ENCODE measurements at places on chromosomes 3 and 15.
A peak's percentile ranks its signal among the peaks of the same experiment; 100 is the strongest.

GRCh38 chr3:155302891-155303290 lies 9.4 kb upstream of the STRIT1 start:
- no peak for DNase-seq

DNA sequence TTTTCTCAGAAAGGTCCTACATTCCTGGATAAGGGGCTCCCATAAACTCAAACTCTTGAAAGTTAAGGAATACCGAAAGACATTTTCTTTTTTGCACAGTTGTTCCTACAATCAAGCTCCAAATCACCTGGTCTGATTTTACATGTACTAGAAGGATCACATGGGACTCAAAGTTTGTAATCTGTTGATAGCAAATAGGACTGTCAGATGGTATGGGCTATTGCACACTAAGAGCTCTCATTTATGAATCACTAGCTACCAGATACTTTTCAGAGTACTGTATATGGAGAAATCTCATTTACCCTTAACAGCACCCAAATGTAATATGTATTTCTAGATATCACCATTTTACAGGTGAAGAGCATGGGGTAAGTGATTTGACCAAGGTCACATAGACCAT lies 49.5 kb upstream of the CMSS1 start:
- DNase-seq = no peak

DNA sequence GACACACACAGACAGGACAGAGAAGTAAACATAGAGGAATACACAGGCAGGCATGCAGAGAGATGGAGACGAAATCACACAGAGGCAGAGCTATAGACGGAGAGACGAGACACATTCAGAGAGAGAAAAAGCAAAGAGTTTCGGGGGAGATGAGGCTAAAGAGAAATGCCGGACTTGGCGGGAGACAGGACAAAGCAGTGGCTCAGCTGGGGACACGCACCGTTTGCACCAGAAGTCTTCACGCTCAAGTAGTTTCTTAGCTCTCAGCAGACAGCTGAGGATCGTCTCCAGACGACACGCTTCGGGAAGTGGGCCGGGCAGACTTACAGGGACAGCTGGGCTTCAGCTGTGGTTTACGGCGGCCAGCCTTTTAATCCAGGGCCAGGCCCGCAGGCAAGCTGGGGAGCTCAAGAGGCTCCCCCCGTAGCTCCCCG lies 56.2 kb upstream of the DLG1 start:
- no peak for DNase-seq

DNA sequence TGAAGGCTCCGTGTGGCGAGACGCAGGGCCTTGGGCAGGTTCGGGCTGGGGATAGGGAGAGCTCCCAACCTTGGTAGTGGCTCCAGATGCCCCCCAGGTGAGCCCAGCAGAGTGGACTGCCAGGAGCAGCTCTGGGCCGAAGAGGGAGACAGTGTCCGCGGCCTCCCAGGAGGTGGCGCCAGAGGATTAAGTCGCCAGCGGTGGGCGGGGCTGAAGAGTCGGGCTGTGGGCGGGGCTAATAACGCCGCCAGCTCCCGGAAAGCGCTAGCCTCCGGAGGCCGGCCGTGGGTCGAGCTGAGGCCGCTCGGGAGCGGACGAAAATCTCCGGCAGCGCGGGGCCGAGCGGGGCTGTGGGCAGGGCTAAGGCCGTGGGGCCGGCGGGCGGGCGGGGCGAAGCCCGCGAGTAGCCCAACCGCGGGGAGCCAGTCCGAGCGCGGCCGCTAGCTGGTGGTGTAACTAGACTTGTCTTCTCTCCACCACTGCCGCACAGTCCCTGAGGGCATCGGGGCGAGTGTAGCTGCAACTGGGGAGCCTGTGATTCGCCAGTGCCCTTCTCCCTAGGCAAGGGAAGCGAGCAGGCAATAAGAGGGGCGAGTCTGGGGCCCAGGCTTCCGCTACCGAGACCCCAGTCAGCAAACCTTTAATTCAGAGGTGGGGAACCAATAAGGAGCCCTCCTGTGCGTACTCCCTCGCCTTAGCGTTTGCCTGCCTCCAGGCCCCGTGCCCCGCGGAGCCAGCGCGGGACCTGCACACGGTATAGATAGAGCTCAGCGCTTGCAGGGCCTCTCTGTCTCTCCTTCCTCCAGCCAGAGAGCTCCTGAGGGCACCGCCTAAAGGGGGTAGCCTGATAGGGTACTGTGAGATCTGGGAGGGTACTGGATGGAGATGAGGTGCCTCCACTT lies 14.4 kb upstream of the BSN start:
- DNase-seq = peak; percentile 86

DNA sequence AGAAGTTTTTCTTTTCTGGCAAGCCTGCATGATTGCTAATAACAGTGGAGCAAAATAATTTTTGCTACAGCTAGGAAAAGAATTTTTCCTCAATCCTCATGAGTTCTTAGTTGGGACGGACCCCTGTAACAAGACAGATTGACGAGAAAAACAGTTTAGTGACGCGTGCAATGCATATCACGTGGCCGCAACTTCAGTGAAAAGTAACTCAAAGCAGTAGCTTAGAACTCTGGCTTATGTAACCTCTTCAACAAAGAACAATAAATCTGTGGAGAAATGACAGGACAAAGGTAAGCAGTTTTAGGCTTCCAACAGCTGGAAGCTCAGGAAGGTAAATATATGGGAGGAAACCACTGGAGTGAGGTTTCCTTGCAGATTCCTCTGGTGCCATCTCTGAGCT lies 19.7 kb downstream of the FAM107A start:
- DNase-seq = no peak

DNA sequence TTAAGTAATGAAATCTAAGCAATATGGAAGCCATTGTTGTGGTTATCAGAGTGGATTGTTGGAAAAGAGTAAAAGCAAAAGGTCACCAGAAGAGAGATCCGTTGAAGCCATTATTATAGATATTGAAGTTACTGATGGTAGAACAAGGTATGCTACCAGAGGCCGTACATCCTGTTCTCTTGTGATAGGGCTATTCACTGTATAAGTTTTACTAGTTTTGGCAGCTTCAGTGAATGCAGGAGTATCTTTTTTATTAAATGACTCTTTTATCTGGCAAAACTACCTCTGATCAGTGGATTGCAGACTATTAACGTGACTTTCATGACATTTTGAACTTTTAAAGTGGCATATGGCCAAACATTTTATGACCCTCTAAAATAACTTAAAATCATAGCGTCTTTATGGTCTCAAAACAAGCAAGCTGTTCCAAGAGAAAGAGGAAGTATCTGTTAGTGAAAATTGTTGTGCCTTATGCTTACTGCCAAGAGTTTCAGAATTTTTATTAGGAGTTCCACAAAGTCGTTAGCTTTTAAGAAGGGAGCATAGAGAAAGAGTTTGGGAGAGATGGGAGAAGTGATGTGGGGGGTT lies 102.9 kb downstream of the LRRC49 start:
- no peak for DNase-seq

- no peak for DNase-seq
Observed at GRCh38 chr15:100940767-100941379, 21.7 kb downstream of the LRRK1 start.

DNA sequence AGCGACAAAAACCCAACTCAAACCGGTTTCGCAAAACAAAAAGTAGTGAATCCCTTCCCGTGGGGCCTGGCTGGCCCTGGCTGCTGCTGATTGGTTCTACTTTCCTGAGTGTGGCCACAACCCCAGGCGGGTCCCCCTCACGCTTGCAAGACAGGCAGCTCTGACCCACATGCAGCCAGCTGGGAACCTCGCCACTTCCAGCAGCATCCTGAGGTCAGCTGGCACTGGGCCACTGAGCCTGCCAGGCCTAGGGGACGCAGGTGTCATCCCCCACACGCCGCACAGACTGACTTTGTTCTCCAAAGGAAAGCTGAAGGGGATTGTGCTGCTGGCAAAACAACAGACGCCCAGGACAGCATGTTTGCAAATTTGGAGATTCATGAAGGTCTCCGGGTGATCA lies 111.1 kb downstream of the TPRA1 start:
- no peak for DNase-seq

- DNase-seq = no peak
Observed at GRCh38 chr3:143750841-143751240, 97.4 kb downstream of the SLC9A9 start.

GRCh38 chr3:7407107-7407506 lies 546.2 kb downstream of the GRM7 start:
- no peak for DNase-seq

- no peak for DNase-seq
Observed at GRCh38 chr3:24498391-24498790, 3.7 kb upstream of the THRB start.

DNA sequence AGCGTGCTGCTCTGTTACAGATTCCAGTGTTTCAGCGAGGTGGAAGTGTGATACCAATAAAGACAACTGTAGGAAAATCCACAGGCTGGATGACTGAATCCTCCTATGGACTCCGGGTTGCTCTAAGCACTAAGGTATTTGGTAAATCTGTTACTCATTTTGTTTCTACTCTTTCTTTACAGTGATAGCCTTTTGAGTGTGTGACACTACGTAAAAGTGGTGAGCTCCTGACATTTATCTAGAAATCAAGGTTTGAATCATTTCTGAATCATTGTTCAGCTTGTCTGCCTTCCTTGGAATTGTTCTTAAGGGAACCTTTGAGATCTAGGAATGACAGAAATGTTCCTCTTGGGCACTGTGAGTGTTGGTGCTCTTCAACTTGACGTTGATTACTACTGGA lies 11.2 kb upstream of the CAPN3 start:
- no peak for DNase-seq

- no peak for DNase-seq
Observed at GRCh38 chr3:50270422-50271224, 1.7 kb downstream of the SEMA3B start.

DNA sequence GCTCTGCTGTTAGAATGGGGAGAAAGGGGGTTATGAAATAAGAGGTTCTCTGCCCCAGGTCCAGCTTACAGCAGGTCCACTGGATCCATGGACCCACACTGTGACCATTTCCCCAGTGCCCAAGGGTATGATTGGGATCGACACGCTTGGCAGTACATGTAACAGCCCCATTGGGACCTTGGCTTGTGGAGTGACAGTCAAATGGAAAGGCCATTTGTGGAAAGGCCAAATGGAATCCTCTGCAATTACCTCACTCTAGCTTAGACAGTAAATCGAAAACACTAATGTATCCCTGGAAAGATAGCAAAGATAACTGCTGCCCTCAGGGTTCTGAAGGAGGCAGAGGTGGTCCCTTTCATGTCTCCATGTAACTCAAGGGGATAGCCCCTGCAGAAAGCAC lies 109.1 kb downstream of the MINAR1 start:
- DNase-seq = no peak

DNA sequence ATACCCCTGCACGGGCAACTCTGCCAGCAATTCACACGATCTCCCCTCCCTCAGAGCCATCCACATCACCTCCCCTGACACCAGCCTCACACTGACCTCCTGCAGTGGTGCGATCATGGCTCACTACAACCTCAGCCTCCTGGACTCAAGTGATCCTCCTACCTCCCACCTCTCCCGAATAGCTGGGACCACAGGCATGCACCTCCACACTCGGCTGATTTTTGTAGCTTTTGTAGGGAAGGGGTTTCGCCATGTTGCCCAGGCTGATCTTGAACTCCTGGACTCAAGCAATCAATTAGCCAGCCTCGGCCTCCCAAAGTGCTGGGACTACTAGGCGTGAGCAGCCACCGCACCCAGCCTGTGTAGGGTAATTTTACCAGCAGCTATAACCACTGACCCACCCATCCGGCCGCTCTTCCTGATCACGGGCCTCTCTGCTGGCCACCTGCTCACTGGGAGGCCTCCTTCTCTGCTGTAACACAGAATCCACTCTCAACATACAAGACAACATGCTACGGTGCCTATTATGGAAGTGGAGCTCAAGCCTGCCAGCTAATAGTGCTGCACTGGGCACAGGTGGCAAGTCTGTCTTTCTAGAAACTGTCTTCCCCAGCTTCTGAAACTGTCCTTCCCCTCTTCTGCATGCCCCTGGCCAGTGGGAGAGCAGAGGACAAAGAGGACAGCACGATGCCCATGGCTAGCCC lies 4.6 kb downstream of the GP9 start:
- no peak for DNase-seq

- DNase-seq = no peak
Observed at GRCh38 chr3:37603722-37604121, 258.0 kb upstream of the CTDSPL start.

- DNase-seq = no peak
Observed at GRCh38 chr3:195198426-195199346, 72.3 kb downstream of the XXYLT1 start.

- DNase-seq = no peak
Observed at GRCh38 chr3:11672363-11672762, 28.6 kb upstream of the VGLL4 start.

DNA sequence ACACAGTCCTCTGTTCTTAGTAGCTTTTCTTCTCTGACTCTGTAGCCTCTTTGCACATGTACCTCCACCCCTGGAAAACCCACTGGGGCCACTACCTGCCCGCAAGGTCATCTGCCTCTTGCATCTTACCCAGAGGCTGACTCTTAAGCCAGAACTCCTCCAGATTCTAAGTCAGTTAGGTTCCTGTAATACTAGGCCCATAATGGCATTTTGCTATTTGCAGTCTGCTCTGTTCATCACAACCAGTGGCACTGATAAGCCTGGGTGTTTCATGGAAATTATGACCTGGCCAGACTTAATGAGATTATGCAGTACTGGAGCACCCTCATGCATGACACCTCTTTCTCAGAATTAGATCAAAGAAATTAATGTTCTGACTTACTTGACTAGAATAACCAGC lies 31.7 kb upstream of the ATG7 start:
- no peak for DNase-seq

DNA sequence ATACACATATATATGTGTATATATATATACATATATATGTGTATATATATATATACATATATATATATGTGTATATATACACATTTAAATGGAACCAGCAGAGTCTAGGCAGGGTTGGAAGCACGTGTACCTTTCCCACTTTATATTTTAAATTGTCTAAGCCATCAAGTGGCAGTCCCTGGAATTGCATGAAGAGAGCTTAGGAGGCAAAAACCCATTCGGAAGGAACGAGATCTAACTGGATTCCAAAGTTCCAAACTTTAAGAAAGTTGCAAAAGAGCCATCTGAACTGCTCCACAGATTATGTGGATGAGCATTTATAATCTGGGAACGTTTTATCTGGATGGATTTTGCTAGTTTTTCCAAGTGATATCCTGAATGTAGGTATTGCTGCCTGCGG lies 186.5 kb downstream of the FOXP1 start:
- DNase-seq = peak; percentile 13

GRCh38 chr3:152853196-152853595 lies 18.3 kb downstream of the P2RY1 start:
- no peak for DNase-seq

DNA sequence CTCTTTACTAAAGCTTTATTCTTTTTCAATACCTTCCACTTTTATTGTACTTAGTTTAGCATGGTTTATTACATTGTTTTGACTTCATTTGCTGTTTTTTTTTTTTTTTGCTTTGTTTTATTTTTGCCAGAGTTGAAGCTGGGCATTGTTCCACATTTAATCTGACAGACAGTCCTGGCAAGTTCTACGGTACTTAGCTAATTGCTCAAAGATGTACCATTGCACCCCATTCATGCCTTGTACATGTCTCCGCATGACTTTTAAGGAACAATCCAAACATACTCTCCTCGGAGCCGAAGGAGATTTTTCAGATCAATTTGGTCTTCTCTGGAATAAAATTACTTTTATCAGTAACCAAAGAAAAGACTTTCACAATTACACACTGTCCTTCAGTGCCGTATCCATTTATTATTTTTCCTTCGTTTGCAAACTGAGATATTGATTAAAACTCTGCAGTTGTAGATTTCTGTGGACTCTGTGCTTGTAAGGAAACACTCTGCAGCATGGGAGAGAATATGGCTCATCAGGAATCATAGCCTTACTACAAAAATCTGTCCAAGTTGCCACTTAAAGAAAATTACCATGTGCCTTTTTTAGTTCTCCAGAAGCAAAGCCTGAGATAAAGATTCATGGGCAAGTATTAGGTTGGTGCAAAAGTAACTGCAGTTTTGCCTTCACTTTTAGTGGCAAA lies 952.0 kb downstream of the AGBL1 start:
- DNase-seq = no peak

GRCh38 chr15:90750186-90750585 lies 33.0 kb downstream of the BLM start:
- DNase-seq = no peak
